ENCODE measurements at places on chromosomes 12 and 14. TPM values are rescaled to one million over a fixed set of nuclear protein-coding genes. Genes with fewer than 3 reads are reported as not detected.

Gene PARP11
- 11.2 TPM for polyA plus RNA-seq

Gene LRRK2
- 18.6 TPM for polyA plus RNA-seq

Gene ENDOU
- 0.32 TPM for polyA plus RNA-seq

Gene EXOC3L4
- polyA plus RNA-seq: 0.45 TPM

Gene SERPINA10
- polyA plus RNA-seq: 0.13 TPM

Gene FOXM1
- polyA plus RNA-seq: 28.8 TPM

Gene SPX
- 6.5 TPM for polyA plus RNA-seq

Gene TGFB3
- polyA plus RNA-seq: 29.2 TPM

Gene TROAP
- 15.7 TPM for polyA plus RNA-seq

Gene SRGAP1
- 17.3 TPM for polyA plus RNA-seq

Gene HNF1A
- 0.36 TPM for polyA plus RNA-seq

Gene TGM1
- polyA plus RNA-seq: 4.9 TPM

Gene LYZ
- polyA plus RNA-seq: 4.1 TPM

Gene PTHLH
- 4.4 TPM for polyA plus RNA-seq

Gene ZDHHC17
- 60.7 TPM for polyA plus RNA-seq

Gene RHEBL1
- 2.0 TPM for polyA plus RNA-seq

Gene PPFIBP1
- 63.5 TPM for polyA plus RNA-seq

Gene ASCL1
- 37.3 TPM for polyA plus RNA-seq

Gene RILPL2
- polyA plus RNA-seq: 2.4 TPM

Gene FBRSL1
- polyA plus RNA-seq: 92.5 TPM

Gene IL31
- polyA plus RNA-seq: not detected

Gene PUS1
- 11.8 TPM for polyA plus RNA-seq

Gene SRRM4
- polyA plus RNA-seq: 21.2 TPM

Gene GARIN6
- not detected for polyA plus RNA-seq

Gene LIN7A
- 18.5 TPM for polyA plus RNA-seq

Gene LRP10
- polyA plus RNA-seq: 57.1 TPM

Gene TBX5
- polyA plus RNA-seq: not detected

Gene STXBP6
- 30.9 TPM for polyA plus RNA-seq

Gene SSPN
- polyA plus RNA-seq: 18.9 TPM

Gene DENR
- polyA plus RNA-seq: 72.5 TPM

Data from spinal cord (tissue), 10 donors.